ENCODE measurements at places on chromosomes 7 and 10.

DNA sequence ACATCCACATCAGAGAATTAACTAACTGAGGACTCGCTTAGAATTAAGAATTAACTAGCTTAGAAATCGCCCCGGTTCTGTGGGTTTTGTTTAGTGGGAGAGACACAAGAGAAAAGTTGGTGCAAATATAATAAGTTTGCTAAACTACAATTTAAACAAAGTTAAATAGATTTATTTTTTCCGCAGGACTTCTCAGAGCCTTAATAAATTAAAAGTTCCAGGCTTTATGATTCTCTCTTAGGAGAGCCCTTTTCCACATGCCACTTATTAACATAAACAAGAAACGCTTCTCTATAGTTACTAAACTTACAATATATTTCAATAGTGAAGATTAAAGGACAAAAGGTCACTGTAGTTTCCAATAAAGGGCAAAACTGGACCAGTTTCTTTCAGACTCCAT, 100.0 kb downstream of the SLC25A13 start:
- no peak for DNase-seq

- no peak for DNase-seq
These were observed 50.7 kb upstream of the CPXM2 start for GRCh38 chr10:123942114-123942861.

- DNase-seq: no peak
These were observed 65.1 kb downstream of the MINDY3 start for GRCh38 chr10:15795036-15795792.

DNA sequence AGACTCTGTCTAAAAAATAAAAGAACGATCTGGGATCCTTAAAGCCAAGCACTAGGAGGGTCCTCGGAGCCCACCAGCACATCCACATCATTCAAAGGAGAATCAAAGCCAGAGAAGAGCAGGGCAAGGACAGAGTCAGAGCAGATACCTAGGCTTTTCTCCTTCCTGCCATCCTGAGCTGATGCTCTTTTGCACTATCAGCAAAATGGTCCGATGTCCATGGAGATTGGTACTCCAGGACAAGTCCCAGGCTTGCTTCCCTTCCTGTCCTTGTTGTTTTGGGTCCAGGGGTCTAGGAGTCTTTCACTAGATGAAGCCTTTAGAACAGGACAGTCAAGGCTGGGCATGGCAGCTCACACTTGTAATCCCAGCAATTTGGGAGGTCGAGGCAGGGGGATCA, 58.0 kb upstream of the ELN start:
- no peak for DNase-seq

GRCh38 chr10:119737039-119737663, 11.3 kb downstream of the INPP5F start:
- DNase-seq: no peak

DNA sequence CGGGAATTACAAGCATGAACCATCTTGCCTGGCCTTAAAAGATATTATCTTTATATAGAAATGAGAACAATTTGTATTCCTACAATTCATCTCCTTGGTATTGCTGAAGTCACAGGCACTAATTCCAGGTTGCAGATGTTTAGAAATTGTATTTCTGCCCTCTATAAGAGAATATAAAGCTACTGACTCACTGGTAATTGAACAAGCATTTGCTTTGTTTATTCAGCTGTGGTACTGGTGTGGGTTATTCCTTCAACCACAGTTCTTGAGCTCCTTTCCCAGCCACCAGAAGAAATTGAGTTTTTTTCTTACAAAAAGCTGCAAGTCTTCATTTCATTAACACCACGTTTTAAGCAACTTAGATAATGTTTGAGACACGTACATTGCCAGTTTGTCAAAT, 29.0 kb upstream of the MPP7 start:
- DNase-seq: no peak

All from Kasumi-1 (cell line).